ENCODE measurements at places on chromosomes 7 and 10.

DNA sequence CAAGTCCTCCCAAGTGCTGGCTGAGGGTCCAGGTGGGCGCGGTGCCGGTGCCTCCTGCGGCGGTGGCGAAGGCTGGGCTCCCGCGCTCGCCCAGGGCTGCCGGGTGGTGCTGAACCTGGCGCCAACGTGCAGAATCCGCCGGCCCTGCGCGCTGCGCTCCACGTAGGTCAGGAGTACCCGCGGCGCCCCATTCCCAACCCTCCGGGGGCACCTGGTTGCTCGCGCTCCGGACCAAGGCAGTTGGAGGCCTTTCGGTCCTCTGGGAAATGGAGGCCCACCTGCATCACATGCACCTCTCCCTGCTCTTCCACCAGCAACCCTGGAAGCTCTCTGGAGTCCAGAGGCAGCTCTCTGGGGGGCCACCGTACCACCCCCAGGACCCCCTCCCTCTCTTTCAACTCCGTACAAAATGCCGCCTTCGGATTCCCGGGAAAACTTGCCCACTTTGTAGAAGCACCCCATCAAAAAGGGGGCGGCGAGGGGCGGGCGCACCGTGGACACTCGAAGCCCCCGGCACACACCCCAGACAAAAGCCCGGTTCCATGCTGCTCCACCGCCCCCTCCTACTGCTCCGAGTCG, 745 bp downstream of the SLC16A9 start:
- peak; percentile 40 for DNase-seq

- DNase-seq: no peak
Observed at GRCh38 chr7:106205621-106206222, 79.1 kb downstream of the NAMPT start.

GRCh38 chr7:78716876-78717275, 736.6 kb downstream of the MAGI2 start:
- DNase-seq: no peak

DNA sequence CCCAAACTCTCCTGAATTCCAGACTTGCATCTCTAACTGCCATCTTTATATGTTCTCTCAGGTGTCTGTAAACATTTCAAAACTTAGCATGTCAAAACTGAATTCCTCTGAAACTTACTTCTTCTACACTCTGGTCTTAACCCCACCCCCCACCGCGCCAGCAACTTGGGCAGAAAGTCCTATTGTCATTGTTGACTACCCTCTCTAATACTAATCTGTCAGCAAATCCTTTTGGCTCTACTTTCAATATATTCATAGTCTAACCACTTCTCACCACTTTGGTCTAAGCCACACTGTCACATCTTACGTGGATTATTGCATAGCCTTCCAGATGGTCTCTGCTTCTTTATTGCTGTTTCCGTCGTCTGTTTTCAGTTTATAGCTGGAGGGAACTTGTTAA, 86.6 kb downstream of the AHCYL2 start:
- DNase-seq: no peak

- no peak for DNase-seq
Observed at GRCh38 chr10:30034433-30035137, 24.8 kb downstream of the JCAD start.

DNA sequence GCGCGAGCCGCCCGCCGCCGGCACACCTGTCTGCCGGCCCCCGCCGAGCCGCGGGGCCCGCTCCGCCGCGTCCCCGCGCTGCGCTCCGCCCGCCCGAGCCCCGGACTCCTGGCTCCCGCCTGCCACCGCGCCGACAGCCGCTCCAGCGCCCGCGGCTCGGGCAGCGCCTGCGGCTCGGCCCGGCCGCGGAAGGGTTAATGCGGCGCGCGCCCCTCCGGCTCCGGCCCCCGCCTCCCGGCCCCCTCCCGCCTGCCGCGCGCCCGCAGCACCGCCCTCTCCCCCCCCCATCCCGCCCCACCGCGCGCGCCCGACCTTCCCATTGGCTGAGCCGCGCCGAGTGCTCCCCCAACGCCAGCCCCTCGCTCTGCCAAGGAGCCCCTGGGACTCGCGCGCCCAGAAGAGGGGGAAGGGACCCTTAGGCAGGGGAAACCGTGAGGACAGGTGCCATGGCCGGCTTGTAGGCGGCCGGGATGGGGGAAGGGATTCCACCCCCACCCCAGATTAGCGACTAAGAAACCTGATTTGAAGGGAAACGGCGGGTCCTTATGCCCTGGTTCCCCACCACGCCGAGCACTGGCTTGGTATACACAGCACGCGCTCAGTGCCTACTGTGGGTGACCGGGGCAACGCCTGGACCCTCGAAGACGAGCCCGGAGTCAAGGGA, at the start of gene KCNH2:
Gene KCNH2, minus strand, starts transcription at position 196 of the 664 bp plus-strand sequence. CDS start 408 bp downstream, outside the sequence.
- DNase-seq: peak; percentile 73

GRCh38 chr10:14624600-14624999, 150.1 kb downstream of the FAM107B start:
- DNase-seq: no peak

Data from germinal center (tissue), 1 donor.